ENCODE measurements at places on chromosomes 6 and 20.

- H3K4me1 ChIP-seq, result no peaks in the 10 kb centered on the region
- DNase-seq, result peak; percentile 45
- no peaks in the 10 kb centered on the region for H3K27me3 ChIP-seq
Observed at GRCh38 chr6:133132466-133132971, 108.6 kb upstream of the EYA4 start.

DNA sequence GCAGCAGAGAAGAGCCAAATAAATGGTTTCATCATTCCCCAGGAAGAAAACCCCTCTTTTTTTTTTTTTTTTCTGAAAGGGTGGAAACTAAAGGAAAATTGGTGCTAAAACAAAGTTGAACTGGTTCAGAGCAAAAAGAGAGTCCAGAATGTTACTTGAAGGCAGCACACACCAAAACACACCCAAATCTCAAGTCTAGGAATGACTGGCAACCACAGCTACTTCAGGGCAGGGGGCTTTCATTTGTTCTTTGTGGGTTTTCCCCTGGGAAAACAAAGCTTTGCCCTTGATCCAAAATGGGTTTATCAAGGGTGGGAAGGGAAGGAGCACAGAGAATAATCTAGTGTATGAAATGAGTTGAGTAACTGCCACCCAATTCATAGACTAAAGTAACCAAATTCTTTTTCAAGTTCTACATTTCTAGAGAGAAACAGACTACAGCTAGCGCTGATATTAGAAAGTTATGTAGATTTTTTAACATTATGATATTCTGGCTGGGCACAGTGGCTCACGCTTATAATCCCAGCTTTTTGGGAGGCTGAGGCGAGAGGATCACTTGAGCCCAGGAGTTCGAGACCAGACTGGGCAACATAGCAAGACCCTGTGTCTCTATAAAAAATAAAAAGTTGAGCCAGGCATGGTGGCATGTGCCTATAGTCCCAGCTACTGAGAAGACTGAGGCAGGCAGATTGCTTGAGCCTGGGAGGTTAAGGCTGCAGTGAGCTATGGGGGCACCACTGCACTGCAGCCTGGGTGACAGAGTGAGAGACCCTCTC is 119.8 kb downstream of the NFATC2 start:
- no peak overlapping the region for H3K27ac ChIP-seq
- no peaks in the 10 kb centered on the region for H3K36me3 ChIP-seq
- peaks cover 19% of the 10 kb centered on the region for H3K4me1 ChIP-seq
- H3K4me3 ChIP-seq, result no peak overlapping the region
- H3K27me3 ChIP-seq, result no peaks in the 10 kb centered on the region

- H3K27me3 ChIP-seq, result no peaks in the 10 kb centered on the region
- no peak overlapping the region for H3K27ac ChIP-seq
- H3K4me3 ChIP-seq, result no peak overlapping the region
Observed at GRCh38 chr6:35906499-35906846, 14.4 kb downstream of the SRPK1 start.

DNA sequence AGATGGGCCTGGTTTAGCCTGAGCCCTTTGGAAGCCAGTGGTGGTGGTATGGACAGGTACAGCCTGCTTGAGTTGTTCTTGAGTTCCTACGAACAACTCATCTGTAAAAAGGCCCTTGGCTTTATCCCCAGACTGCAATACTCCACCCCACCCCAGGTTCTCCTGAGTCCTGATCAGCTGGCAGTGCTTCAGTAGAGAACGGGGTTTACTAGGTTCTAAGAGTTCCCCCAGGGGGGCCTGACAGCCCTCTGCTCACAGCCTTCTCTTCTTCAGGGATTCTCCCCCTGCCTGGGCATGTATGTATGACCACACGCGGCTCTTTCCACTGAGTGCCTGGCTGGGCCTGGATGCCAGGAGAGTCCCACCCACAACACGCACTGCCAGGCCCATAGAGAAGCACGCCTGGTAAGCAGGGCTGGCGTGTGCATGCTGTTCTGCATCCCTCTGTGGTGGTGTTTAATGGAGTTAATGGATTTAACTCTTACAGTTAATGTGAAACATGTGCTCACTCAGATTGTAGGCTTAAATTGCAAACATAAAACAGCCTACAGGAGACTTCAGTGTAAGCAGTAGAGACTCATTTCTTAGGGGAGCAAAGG is 44.3 kb upstream of the SLC4A11 start:
- H3K4me1 ChIP-seq, result no peaks in the 10 kb centered on the region
- H3K27ac ChIP-seq, result peak overlapping the region; percentile 22
- H3K36me3 ChIP-seq, result no peaks in the 10 kb centered on the region
- DNase-seq, result no peak

- H3K27ac ChIP-seq, result no peak overlapping the region
- H3K27me3 ChIP-seq, result no peaks in the 10 kb centered on the region
Observed at GRCh38 chr20:23362392-23363256, 642 bp downstream of the GZF1 start.

DNA sequence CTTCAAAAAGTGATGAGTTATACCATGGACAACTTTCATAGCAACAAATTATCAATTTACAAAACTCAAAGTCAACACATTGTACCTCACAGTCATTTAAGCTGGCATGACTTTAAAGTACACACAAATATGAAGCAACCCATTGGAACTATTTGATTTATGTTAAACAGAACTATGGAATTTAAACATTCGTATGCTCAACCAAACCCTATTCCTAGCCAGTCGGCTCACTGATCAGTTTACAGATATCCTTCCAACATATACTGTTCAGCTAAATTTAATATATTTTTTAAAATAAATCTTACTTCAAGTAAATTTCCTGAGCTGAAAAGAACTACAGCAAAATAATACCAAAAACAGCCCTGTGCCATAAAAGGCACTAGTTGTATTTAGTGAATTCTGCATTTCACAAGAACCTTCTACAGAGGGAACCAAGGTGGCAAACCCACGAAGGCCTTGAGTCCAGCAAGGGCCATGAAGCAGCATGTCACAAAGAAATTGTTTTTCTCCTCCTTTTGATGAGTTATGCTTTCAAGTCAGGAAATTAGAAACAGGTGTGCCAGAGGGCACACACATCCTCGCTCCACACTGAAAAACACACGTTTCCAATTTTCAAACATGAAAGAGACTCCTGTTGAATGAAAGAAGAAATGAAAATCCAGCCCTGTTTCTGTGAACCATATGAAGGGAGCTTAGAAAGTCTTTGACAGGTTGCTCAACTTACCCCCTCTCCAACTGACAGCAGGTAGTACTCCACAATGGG is 122.8 kb downstream of the TASP1 start:
- H3K27ac ChIP-seq, result no peak overlapping the region
- no peak for DNase-seq
- no peaks in the 10 kb centered on the region for H3K27me3 ChIP-seq
- H3K4me1 ChIP-seq, result no peaks in the 10 kb centered on the region
- H3K4me3 ChIP-seq, result no peak overlapping the region

DNA sequence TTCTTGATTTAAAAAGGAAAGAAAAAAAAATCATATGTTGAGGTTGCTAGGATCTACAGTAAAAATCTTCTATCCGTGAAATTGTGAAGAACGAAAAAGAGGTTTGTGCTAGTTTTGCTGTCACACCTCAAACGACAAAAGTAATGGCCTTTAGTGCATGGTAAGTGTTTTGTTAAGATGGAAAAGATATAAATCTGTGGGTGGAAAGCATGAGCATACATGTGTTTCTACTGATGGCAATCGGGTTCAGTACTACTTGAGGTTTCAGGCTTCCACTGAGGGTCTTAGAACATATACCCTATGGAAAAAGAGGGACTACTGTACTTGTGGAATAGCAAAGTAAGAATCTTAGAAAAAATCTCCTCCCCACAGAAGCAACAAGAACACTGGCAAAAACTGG is 58.0 kb downstream of the AHI1 start:
- no peaks in the 10 kb centered on the region for H3K27me3 ChIP-seq
- H3K27ac ChIP-seq, result no peak overlapping the region
- DNase-seq, result no peak
- no peaks in the 10 kb centered on the region for H3K36me3 ChIP-seq
